ENCODE measurements at places on chromosomes 3 and 15.

- DNase-seq = no peak
Observed at GRCh38 chr15:88166082-88166993, 90.2 kb downstream of the NTRK3 start.

- no peak for DNase-seq
Observed at GRCh38 chr15:39843565-39843964, 60.9 kb upstream of the FSIP1 start.

DNA sequence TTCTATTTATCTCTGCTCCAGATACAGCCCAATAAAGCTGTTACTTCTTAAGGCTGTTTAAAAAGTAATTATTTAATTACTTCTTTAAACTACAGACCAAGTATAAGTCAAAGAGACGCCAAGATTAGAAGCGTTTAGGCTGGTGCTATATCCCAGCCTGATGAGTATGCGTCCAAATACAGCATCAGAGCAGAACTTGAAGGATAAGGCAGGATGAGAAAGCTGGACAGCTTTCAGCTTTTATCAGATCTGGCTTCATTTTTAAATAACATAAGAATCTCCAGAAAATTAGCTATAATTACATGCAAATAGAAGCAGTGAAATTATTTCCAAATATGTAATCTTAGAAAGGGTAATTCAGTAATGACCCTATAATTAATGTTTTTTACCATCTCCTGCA is 110.3 kb upstream of the MYO5C start:
- DNase-seq = no peak

DNA sequence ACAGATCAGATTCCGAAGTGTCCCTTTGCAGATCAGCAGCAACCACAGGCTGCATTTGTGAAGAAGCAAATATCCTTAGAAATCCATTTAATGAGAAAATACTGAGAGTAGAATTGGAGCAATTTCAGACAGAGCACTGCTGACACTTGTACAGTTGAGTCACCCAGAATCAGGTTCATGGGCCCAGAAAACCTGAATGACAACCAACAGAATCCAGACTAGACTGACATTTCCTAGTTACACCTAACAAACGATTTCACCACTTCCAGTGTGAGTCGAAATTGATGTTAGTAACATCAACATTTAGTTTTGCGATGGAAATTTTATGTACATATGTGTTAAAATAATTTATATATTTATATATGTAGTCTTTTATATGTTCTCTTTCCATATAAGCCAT is 16.8 kb downstream of the GABRR3 start:
- DNase-seq = no peak

DNA sequence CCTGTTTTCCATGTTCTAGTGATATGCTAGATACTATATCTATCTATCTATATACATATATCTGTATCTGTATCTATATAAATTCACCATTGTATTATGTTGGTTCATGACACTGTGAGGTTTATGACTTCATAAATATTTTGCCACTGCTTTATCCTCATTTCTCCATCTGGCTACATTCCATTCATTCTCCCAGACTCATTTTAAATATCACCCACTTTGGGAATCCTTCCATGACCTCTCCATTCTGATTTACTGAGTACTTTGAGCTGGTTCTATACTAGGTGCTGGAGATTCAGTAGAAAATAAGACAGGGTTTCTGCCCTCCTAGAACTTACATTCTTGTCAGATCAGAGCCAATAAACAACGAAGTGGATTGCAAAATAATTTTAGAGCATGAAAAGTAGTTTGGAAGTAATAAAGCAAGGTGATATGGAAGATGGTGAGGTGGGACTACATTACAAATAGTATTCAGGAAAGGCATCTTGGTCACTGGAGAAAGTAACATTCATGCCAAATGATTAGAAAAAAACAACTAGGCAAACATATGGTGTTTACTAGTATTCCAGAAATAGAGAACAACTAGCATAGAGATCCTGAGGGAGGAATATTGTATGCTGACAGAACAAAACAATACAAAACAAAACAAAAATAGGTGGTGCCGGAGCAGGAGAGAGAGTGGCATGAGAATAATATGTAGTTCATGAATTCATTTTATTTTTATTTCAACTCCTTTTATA is 11.6 kb upstream of the PLSCR4 start:
- DNase-seq = no peak

- no peak for DNase-seq
Observed at GRCh38 chr3:193225302-193226125, 15.5 kb upstream of the PLAAT1 start.

All from hepatic stellate cell (primary cell).